Muscle of arm (tissue), 14 donors: ENCODE measurements at places on chromosomes 6 and 20.

GRCh38 chr20:24966317-24967012 lies 17.4 kb downstream of the CST7 start:
- DNase-seq, result no peak

- no peak for DNase-seq
These were observed 103.0 kb upstream of the SYNDIG1 start for GRCh38 chr20:24366336-24367004.

DNA sequence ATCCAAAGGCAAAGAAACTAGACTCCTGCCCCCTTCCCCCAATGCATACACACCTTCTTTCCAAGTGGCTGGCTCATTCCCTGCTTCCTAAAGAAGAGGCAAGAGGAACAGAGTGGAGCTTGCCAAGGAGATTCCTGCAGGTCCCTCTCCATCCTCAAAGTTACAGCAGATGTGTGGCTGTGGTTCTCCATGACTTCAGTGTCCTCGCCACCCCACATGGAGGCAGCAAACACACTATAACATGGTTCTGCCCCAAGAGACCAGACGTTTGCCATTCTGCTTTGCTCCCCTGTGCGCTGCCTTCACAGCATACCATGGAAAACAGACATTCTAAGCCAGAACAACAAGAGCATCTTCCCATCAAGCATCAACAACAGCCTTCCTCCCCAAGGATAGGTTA lies 84.4 kb downstream of the BACH2 start:
- no peak for DNase-seq

DNA sequence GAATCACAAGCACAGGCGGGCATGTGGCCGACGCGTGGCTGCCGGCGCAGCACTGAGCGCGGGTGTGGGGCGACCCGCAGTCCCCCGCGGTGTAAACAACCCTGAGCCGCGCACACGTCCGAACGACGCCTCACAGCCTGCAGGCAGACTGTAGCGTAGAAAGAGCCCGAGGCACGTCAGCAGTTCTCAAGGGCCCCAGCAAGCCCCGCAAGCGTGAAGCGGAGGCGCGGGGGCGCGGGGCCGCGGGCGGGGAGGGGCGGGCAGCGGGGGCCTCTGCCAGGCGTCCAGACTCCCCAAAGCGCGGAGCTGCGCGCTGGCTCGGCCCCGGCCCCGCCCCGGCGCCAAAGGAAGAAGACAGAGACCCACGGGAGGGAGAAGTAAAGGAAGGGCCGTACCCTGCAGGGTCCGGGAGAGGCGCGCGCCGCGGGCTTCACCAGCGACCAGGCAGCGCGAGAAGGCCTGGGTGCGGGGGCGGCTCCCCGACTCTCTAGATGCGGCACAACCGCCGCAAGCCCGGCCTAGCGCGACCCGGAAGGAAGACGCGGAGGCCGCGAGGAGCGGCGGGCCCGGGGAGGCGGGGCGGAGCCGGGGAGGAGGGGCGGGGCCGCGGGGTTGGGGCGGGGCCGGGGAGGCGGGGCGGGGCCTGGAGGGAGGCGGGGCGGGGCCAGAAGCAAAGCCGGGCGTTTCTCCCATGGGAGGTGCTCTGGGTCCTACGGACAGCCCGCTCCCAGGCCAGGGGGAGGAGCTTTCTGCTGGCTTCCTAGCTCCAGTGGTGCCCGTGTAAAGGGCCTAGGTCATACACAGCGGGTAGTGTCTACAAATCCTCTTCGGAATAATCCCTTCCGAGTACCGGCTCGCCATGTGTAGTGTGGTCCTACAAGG lies at the start of gene FBXL4:
Gene FBXL4, minus strand, starts transcription at position 536 of the 882 bp plus-strand sequence. CDS start 20,958 bp downstream, outside the sequence.
- peak; percentile 64 for DNase-seq
